ENCODE measurements at places on chromosomes 16 and 17.

- no peak for DNase-seq
Observed at GRCh38 chr17:55162556-55162946, 102.2 kb upstream of the HLF start.

GRCh38 chr16:64751906-64752305 is 370.0 kb downstream of the CDH11 start:
- DNase-seq = no peak

- DNase-seq = no peak
Observed at GRCh38 chr17:28178800-28179199, 136.3 kb downstream of the NLK start.

DNA sequence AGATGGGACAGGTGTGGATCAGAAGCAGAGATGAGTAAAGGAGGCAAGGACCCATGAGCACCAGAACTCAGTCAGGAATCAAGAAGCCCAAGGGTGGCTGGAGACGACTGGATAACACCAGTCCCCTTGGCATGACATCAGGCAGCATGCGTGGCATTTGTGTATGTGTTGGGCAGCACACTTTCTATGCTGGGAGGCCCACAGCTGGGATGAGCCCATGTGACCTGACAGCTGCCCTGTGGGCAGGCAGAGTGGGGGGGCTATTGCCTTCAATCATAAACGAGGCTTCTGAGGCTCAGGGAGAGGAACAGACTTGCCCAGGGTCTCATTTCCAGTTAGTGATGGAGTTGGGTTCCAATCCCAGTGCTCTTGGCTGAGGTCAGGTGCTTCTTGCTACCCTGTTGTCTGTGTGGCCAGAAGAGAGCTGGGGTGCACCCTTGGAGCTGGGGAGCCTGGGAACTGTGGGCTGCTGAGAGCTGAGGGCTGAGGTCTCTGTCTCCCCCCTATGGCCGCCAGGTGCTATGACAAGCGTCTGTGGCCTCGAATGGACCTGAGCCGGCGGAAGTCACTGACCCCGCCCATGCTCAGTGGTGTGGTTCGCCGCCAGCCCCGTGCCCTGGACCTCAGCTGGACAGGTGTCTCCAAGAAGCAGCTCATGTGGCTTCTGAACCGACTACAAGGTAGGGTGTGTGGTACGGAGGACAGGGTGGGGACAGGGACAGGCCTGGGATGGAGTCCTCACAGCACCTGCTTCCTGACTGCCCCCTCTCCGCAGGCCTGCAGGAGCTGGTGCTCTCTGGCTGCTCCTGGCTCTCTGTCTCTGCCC is 7.1 kb upstream of the ORAI3 start:
- peak; percentile 74 for DNase-seq

DNA sequence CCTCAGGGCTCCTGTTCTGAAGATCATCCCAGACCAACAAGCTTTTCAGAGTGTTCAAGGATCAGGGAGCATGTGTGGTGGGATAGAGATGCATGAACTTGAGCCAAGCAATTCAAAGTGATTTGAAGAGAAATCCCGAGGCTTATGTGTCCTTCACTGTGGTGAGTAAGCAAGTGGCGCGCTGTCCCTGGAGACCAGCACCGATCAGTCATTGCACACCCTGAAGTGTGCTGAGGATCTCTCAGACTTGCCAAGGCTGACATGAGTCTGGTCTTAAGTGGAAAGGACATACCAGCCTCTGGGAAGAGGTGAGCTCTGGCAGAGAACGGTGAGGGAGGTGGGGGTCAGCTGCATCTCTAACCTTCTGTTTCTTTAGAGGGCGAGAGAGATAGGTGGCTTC is 43.8 kb upstream of the CDH13 start:
- DNase-seq = no peak

GRCh38 chr17:63526861-63527260 is 3.7 kb downstream of the KCNH6 start:
- DNase-seq = no peak
